ENCODE measurements at places on chromosomes 1 and 21.

- DNase-seq = no peak
Measured at GRCh38 chr21:37862536-37862935, 53.7 kb downstream of the KCNJ6 start.

DNA sequence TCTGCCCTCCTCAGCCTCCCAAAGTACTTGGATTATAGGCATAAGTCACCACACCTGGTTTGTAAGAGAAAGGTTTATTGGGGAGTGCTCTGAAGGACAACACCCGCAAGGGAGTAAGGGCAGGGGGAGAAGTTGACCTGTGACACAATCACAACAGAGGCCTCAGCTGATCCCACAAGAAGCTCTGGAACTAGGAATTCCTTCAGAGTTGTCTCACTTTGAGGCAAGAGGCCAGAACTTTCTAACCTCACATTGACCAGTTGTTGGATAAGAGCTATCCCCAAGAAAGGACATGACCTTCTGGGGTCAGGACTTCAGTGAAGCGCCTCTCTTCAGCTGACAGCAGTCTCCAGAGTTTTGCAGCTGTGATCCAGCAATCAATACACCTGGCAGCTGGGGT is 27.4 kb upstream of the RC3H1 start:
- DNase-seq = no peak

DNA sequence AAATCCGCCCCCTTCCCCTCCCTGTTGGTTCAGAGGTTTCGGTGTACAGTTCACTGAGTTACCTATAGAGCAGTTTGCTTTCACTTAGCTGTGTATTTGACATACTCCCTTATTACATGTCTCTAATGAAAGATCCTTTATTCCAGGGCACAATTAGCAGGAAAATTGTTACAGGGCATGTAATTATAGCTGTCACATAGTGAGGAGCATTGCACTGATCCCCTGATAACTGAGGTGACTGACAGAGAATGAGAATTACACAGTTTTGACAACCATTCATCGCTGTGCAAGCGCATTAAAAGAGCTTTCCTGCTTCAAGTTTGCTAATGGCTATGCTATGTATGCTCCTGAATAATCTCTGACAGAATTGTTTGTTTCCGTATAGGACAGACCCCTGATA is 26.9 kb downstream of the DAP3 start:
- DNase-seq = no peak

DNA sequence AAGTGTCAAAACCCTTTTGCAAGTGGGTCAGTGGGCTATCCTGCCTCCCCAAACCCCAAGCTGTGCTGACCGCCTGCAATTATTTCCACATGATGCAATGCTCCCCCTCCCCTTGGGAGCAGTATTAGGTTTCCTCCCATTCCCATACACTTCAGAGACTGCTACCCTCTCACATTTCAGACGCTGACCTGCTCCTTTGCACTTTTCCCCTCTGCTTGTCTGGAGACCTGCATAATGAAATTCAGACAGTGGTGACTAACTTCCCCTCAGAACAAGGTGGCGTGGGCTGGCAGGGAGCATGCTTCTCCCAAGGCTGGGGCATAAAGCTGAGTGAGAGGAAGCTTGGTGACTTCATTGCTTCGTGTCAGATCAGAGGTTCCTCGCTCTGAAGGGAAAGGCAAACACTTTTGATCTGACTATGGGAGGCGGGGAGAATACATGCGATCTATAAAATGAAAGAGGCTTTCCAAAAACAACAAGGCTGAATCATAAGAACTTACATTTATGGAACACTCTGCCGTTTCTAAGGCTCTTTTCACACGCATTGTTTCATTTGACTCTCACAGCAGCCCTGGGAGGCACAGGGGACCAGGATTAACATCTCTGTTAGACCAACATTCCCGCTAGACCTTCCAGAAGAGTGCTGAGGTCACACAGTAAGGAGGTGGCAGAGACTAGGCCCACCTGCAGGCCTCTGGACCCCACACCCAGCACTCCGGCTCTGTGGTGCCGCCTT is 27.5 kb upstream of the ROR1 start:
- no peak for DNase-seq

- no peak for DNase-seq
Measured at GRCh38 chr21:24948186-24948585, 659.1 kb downstream of the MRPL39 start.

- no peak for DNase-seq
Measured at GRCh38 chr1:224521904-224522734, 87.5 kb upstream of the WDR26 start.

DNA sequence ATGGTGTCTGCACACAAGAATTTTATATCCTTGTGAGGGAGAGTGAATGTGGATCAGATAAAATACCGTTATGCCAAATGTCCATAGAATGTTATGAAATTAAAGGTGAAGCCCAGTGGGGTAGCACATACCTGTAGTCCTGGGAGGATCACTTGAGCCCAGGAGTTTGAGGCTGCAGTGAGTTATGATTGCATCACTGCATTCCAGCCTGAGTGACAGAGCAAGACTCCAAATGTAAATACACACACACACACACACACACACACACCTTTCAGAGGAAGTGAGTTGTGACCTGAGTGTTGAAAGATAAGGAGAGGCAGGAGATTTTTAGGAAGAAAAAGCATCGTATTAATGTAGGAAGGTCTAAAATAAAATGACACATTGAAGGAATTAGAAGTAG is 28.1 kb upstream of the ZYG11A start:
- no peak for DNase-seq

- DNase-seq = no peak
Measured at GRCh38 chr1:210800301-210800700, 333.6 kb downstream of the KCNH1 start.

- DNase-seq = no peak
Measured at GRCh38 chr1:55015731-55016620, 17.2 kb downstream of the BSND start.

- DNase-seq = no peak
Measured at GRCh38 chr1:206693029-206693428, 8.3 kb downstream of the MAPKAPK2 start.

GRCh38 chr1:56424744-56425493 is 154.4 kb downstream of the PLPP3 start:
- no peak for DNase-seq

GRCh38 chr1:230066466-230067404 is at the start of gene GALNT2:
Gene GALNT2 (plus strand): TSS chr1:230067238. CDS start chr1:230067281, 43 bp downstream.
- peak; percentile 90 for DNase-seq

- no peak for DNase-seq
Measured at GRCh38 chr1:193013005-193013404, 46.2 kb downstream of the UCHL5 start.

DNA sequence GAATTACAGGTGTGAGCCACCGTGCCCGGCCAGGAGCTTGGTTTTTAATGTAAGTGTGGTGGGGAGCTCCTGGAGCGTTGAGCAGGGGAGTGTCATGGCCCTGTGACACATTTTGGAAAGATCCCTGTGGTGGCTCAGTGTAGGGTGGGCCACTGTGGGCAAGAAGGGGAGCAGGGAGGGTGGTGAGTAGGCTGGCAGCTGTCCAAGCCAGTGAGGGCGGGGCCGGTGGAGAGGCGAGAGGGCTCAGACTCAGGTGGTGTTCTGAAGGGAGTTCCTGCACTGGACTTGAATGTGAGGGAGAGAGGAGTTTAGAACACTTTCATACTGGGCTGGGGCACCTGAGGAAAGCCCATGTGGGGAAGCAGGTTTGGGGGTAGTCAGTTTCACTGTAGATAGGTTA is 3.1 kb upstream of the EVA1B start:
- no peak for DNase-seq

DNA sequence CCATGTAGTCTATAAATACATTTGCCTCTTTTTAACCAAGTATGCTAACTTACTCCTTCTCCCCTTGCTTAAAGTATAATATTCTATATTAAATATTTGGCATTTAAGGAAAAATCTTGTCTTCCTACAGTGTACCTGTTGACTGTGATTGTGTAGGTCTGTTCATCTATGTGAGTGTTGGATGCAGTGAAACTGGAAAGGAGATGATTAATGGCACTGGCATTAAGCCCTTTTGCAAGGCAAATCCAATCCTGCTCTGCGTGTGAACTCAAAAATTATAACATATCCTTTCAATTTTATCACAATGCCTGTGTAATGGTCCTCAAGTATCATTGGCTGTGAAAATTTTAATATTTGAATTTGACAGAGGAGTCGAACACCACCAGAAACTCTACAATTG is 565.0 kb downstream of the KCNT2 start:
- DNase-seq = no peak

DNA sequence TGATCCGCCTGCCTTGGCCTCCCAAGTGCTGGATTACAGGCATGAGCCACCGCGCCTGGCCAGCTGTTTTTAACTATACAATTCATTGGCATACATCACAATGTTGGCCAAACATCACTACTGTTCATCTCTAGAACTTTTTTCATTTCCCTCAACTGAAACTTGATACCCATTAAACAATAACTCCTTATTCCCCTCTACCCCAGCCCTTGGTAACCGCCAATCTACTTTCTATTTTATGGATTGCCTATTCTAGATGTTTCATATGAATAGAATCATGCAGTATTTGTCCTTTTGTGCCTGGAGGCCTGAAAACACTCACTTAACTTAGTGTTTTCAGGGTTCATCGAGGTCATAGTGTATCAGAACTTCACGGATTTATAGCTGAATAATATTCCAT is 16.2 kb downstream of the BTF3L4 start:
- DNase-seq = no peak

- DNase-seq = no peak
Measured at GRCh38 chr1:20847611-20848080, 60.5 kb upstream of the HP1BP3 start.

DNA sequence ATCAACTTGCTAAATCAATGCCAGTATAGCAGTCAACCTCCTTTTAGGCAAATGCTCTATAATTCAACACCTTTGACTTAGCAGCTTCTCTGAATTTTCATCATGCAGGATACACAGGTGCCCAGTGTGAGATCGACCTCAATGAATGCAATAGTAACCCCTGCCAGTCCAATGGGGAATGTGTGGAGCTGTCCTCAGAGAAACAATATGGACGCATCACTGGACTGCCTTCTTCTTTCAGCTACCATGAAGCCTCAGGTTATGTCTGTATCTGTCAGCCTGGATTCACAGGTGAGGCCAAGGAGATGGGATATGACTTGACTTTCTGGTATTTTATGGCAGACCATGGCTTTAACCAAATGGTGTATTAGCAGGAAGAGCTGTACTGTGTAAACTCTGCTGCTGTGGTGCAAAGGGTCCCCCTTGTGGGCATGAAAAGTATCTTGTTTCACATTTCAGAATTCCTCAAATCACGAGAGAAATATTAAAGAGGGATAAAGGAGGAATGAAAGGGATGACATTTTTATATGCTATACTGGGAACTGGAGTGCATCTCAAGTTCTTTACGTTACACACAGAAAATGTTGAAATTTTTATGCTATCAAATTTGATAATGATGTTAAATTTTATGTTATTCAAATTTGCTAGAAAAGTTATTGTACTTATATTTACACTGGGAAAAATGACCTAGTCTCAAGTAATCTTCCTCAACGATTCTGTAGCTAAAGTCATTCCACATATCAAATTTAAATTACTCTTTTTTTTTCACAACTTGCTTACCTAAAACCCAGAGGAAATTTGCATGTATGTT is 88.9 kb downstream of the CRB1 start:
- peak; percentile 20 for DNase-seq

DNA sequence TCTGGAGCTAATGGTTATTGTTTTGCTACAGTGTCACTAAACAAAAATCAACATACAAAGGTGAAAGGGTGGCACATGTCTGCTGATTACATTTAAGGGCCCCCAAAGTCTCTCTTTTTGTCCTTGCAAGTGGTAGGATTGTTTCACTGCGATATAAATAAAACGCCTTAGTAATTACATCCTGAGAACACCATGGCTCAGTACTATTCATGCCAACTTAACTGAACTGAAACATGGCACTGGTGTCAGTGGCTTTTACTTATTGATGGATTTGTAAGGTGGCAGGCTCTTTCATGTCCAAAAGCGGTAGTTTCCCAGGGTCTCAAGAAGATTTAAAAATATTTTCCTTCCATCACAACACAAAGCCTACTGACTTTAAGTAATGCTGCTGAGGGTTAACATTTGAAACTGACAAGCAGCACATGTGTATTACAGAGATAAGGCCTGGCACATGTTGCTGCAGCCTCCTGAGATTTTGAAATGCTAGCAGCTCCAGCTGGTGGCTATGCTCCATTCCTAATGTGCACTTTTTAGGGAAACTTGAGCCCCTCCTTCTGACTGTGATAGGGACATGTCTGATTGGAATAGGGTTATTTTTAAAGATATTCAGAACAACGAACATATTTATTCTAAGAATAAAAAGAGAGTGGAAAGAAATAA is 86.8 kb downstream of the ATP1B1 start:
- no peak for DNase-seq

DNA sequence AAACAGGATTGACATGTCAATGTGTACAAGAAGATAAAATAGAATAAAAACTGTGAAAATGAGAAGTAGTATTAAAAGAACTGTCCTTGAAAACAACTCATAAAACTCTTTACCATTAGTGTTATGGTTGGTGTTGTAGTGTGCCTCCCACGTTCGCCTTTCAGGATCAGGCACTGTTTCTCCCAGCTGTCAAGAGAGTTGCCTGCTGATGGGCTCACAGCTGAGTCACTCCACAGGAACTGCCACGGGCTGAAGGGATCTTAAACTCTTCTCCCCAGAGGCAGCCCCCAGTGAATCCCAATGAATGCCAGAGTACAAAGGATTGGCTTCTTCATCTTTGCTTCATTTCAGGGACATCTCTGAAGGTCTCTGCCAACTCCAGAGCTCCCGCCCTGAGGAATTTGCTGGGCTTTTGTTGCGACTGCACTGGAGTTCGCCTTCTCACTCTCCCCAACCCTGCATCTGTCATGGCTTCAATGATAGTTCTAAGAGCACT is 119.6 kb downstream of the ADGRL2 start:
- DNase-seq = no peak

DNA sequence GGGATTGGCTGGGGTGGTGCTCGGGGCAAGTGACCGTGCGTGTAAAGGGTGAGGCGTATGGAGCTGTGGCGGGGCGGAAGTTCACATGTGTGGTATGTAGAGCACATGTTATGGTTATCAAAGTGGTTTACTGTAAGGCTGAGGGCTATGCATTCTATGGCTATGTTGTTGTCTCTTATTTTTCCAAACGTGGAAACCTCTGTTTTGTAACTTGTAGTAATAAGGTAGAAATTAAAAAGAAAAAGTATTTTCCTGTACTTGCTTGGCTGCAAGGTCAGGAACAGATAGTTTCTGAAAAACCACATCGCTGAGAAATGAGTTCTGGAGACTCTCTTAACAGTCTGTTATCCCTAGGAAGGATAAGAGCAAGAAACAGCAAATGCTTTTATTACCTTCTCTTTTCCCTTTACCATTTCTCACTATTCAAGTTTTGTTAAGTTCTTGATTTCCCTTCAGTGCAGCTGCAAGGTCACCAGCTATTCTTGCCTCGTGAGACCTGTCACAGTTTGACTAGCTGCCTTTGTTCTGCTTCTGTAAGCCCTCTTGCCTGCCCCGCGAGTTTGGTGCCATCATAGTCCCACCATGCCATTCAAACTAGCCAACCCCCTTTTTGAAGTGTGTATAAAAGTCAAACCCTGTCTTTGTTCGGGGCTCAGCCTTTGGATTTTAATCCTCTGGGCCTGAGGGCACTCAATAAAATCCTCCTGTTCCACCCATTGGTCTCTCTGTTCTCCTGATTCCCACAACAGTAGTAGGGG is 9.5 kb downstream of the RNU1-2 start:
- DNase-seq = peak; percentile 33

Data from central memory CD4-positive, alpha-beta T cell (primary cell).